ENCODE measurements at places on chromosomes 3 and 15.

DNA sequence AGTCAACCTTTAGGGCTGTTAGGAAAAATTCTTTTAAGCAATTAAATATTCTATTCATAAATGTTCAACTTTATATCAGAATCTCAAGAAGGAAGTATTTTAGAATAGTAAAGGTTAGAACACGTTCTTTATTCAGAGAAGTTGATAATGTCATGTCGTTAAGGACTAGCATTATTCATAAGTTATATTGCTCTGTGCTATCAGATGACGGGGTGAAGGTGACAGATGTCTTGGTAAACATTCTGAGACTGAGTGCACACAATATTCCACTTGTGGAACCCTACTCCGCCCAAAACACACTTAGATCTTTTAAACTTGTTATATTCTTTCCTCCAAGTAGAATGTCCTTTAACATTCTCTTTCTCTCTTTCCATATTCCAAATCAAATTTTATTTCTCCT, 7.9 kb downstream of the AP4E1 start:
- H3K4me1 ChIP-seq = no peaks in the 10 kb centered on the region
- H3K27me3 ChIP-seq = no peaks in the 10 kb centered on the region
- DNase-seq = no peak
- H3K27ac ChIP-seq = no peak overlapping the region

DNA sequence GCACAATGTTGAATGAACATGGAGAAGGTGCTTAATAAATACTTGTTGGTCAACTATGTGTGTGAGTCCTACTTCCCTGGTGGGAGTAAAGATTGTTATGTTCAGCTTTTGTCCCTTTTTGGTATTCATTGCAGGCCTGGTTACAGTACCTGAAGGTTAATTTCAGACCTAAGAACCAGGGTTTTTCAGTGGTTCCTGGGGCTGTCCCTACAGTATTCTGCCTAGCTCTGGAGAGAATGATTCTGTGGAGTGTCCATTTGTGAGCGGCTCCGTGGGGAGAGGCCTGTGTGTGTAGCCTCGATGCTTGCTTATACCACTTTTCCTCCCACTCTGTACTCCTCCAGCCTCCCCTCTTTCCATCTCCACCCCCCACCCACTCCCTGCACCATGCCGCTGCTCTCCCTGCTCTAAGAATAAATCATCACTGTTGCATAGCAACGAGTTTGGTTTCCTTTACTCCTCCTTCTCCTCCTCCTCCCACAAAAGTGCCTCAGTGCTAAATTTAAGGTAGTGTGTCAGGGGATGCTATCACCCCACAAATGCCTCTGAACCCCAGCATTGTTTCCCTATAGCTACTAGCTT, 150.6 kb upstream of the ROPN1 start:
- DNase-seq = no peak
- H3K36me3 ChIP-seq = no peaks in the 10 kb centered on the region
- no peak overlapping the region for H3K27ac ChIP-seq
- no peaks in the 10 kb centered on the region for H3K4me1 ChIP-seq
- no peak overlapping the region for H3K4me3 ChIP-seq

DNA sequence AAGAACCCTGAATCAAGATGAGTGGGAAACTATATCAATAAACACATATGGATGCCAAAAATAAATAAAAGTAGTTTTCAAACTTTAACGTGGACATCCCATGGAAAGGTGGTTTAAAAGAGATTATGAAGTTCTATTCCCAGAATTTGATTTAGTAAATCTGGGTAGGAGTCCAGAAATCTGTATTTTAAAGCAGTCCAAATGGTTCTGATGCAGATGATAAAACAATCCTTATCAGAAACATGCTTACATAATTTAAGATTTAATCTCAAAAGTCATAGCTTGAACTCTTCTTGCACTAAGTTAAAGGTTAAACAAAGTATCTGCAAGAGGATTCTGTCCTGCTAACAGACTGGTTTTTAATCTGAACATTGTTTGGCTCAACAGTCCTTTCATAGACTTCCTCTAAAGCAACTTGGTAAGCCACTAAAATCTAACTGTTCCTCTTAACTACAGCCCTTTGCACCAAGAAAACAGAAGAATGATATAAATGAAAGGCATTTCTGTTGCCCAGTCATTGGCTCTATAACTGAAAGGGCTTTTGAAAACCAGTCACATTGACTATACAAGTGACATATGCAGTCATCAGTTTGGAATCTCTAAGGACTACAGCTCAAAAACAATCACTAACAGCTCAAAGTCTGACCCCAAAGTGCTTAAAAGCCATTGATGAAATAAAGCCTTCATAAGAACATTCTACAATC, 23.4 kb upstream of the MAP4 start:
- no peaks in the 10 kb centered on the region for H3K27me3 ChIP-seq
- H3K36me3 ChIP-seq = no peaks in the 10 kb centered on the region
- no peak for DNase-seq
- no peak overlapping the region for H3K27ac ChIP-seq

DNA sequence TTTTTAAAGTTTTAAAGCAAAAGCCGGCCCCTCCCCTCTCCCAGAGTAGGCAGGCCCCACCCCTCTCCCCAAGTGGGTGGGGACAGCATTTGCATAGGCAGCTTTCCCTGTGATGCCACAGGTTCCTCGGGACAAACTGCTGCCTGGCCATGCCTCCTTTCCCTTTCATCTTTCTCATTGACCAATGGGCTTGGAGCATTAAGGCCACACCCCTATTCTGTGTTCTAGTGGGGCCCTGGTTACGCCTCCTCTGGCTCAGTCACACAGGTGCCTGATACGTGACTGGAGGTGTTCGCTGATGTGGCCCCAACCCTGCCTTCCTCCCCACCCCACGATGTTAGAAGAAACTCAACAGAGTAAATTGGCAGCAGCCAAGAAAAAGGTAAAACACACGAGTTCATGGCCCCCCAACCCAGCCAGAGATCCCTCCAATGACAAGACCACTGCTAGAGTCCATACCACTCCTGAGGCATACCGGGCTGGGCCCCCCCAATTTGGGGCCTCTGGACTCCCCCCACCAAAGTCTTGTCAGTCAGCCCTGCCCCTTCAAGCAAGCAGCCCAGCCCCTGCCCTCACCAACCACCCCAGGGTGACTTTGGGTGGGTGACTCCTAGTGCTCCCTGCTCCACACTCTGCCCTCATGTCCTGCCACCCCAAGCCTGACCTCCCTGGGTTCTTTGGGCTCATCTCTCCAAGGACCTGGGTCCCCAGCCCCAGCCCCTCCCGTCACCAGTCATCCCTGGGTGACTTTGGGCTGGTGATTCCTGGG, 62.8 kb upstream of the CSPG4 start:
- H3K36me3 ChIP-seq = no peaks in the 10 kb centered on the region
- no peak overlapping the region for H3K27ac ChIP-seq
- H3K4me1 ChIP-seq = peaks cover 5% of the 10 kb centered on the region
- no peaks in the 10 kb centered on the region for H3K27me3 ChIP-seq
- DNase-seq = no peak

GRCh38 chr15:70314688-70315087, 217.0 kb upstream of the TLE3 start:
- no peaks in the 10 kb centered on the region for H3K27me3 ChIP-seq
- no peak overlapping the region for H3K27ac ChIP-seq
- DNase-seq = no peak
- no peak overlapping the region for H3K4me3 ChIP-seq
- H3K36me3 ChIP-seq = no peaks in the 10 kb centered on the region

- no peak overlapping the region for H3K27ac ChIP-seq
- no peak for DNase-seq
- H3K27me3 ChIP-seq = no peaks in the 10 kb centered on the region
- no peaks in the 10 kb centered on the region for H3K4me1 ChIP-seq
Observed at GRCh38 chr3:20909511-20909910, 723.5 kb upstream of the SGO1 start.

GRCh38 chr15:42819786-42820185, 82.9 kb upstream of the CDAN1 start:
- no peak overlapping the region for H3K27ac ChIP-seq
- no peak overlapping the region for H3K4me3 ChIP-seq
- H3K4me1 ChIP-seq = no peaks in the 10 kb centered on the region
- no peaks in the 10 kb centered on the region for H3K27me3 ChIP-seq

GRCh38 chr3:118447339-118447738, 587.3 kb downstream of the IGSF11 start:
- H3K4me3 ChIP-seq = no peak overlapping the region
- no peaks in the 10 kb centered on the region for H3K36me3 ChIP-seq
- H3K27me3 ChIP-seq = no peaks in the 10 kb centered on the region
- DNase-seq = no peak
- H3K27ac ChIP-seq = no peak overlapping the region

GRCh38 chr15:79779746-79780145, 117.1 kb downstream of the MTHFS start:
- no peaks in the 10 kb centered on the region for H3K27me3 ChIP-seq
- DNase-seq = no peak
- H3K36me3 ChIP-seq = no peaks in the 10 kb centered on the region
- H3K4me1 ChIP-seq = no peaks in the 10 kb centered on the region

DNA sequence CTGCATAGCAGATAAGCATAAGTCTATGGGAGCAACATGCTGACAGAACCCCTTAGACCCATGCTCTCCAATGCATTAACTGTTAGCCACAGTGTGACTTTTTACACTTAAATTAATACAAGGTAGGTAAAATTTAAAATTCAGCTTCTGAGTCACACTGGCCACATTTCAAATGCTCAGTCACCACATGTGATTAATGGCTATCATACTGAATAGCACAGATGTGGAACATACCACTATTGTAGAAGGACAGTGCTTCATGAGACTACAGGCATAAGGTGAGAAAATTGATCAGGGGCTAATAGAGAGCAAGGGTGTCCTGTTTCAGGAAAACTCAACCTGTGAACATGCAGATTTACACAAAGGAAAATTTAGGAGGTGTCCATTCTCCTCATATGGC, 357.0 kb upstream of the SEMA6D start:
- H3K36me3 ChIP-seq = no peaks in the 10 kb centered on the region
- no peak for DNase-seq
- no peaks in the 10 kb centered on the region for H3K27me3 ChIP-seq
- H3K27ac ChIP-seq = no peak overlapping the region
- no peaks in the 10 kb centered on the region for H3K4me1 ChIP-seq
- H3K4me3 ChIP-seq = no peak overlapping the region

- H3K27me3 ChIP-seq = no peaks in the 10 kb centered on the region
- H3K4me1 ChIP-seq = peaks cover 2% of the 10 kb centered on the region
- no peak overlapping the region for H3K27ac ChIP-seq
- H3K4me3 ChIP-seq = peak overlapping the region; percentile 77
Observed at GRCh38 chr3:188152660-188153436, 1.1 kb upstream of the LPP start.

DNA sequence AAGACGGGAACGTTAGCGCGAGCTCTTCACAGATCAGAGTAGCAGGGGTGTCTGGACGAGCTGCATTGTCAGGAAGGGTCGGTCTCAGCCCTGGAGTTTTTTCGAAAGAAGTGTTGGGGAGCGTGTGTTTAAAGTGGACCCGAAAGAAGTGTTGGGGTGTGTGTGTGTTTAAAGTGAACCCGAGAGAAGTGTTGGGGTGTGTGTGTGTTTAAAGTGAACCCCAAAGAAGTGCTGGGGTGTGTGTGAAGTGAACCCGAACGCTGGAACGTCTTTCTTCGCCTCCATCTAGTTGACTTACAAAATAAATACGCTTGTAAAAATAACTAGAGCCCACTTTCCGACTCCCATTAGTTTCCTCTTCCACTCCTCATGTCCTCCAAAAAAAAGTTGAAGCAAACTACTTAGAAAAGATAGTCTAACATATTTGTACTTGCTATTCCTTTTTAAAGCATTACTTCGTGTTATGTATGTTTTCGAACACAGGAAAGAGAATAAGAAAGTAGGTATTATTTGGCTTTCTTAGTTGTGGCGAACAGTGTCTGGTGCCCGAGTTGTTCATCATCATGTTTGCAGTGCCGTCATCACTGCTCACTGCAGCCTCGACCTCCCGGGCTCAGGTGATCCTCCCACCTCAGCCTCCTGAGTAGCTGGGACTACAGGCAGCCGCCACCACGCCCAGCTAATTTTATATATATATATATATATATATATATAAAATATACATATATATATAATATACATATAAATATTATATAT, 1.0 kb downstream of the LRCH3 start:
- H3K4me3 ChIP-seq = peak overlapping the region; percentile 83
- no peaks in the 10 kb centered on the region for H3K4me1 ChIP-seq
- H3K36me3 ChIP-seq = no peaks in the 10 kb centered on the region
- no peaks in the 10 kb centered on the region for H3K27me3 ChIP-seq

- no peak overlapping the region for H3K4me3 ChIP-seq
- H3K36me3 ChIP-seq = no peaks in the 10 kb centered on the region
- no peak overlapping the region for H3K27ac ChIP-seq
- no peak for DNase-seq
- no peaks in the 10 kb centered on the region for H3K4me1 ChIP-seq
Observed at GRCh38 chr3:166444336-166444735, 607.1 kb upstream of the BCHE start.

DNA sequence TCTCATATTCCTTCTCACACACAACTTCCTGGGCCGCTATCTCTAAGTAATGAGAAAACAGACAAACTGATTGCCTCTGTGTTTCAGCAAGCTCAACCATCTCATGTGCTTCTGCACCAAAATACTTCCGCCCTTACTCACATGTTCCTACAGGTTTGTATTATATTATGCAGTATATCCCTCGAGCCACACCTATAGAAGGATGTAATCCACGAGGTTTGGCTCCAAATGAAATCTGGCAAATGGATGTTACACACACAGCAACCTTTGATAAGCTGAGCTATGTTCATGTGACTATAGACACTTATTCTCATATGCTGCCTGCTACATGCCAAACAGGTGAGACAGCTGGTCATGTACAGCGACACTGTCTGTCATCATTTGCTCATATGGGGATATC, 22.6 kb downstream of the CCRL2 start:
- DNase-seq = no peak
- no peaks in the 10 kb centered on the region for H3K36me3 ChIP-seq
- no peak overlapping the region for H3K4me3 ChIP-seq

DNA sequence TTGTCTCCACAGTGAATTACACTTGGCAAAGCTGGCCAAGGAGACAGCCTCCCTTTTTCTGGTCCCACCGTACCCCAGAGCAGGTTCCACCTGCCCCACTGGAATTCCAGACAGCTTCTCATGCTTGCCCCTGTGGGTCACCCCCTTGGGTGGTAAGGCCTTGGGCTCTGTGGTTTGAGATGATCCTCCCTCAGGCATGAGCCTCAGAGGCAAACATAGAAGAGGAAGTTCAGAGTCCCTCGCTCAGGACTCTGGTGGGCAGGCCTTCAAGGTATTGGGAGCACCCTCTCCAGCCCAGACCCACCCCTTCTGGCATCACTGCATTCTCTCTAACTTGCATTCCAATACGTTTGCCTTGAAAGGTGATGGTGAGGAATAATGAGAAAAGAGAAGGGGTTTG, 17.6 kb upstream of the UBA7 start:
- peaks cover 13% of the 10 kb centered on the region for H3K36me3 ChIP-seq
- H3K4me3 ChIP-seq = no peak overlapping the region
- no peak overlapping the region for H3K27ac ChIP-seq
- DNase-seq = no peak

DNA sequence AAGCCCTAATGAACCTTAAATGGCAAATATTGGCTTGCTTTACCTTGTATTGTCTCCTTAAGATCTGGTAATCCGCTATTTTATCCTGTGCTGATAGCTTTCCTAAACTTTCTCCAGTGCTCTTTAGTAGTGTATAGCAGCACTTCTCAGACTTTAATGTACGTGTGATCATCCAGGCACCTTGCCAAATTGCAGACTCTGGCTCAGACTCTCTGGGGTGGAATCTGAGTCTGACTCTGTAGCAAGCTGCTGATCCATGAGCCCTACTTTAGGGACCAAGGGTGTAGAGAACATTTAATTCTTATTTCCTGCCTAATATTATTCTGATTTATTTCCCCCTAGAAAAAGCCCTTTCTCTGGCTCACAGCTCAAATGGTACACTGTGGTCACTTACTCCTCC, 518.8 kb upstream of the ZNF385D start:
- no peaks in the 10 kb centered on the region for H3K4me1 ChIP-seq
- H3K36me3 ChIP-seq = no peaks in the 10 kb centered on the region
- no peak for DNase-seq
- H3K27me3 ChIP-seq = no peaks in the 10 kb centered on the region
- H3K27ac ChIP-seq = no peak overlapping the region
- no peak overlapping the region for H3K4me3 ChIP-seq
